ENCODE measurements at places on chromosomes 6 and 20. TPM values are rescaled to one million over a fixed set of nuclear protein-coding genes. Genes with fewer than 3 reads are reported as not detected.

Gene TMEM170B
- polyA plus RNA-seq: 1.0 TPM

Gene SHLD1
- 12.3 TPM for polyA plus RNA-seq

Gene TNFRSF21
- 5.4 TPM for polyA plus RNA-seq

Gene TFAP2A
- polyA plus RNA-seq: not detected

Gene GDAP1L1
- 1.1 TPM for polyA plus RNA-seq

Gene VARS2
- 54.9 TPM for polyA plus RNA-seq

Gene PXT1
- not detected for polyA plus RNA-seq

Gene LCA5
- 0.27 TPM for polyA plus RNA-seq

Gene LY6G6D
- polyA plus RNA-seq: not detected

Gene BPIFB3
- polyA plus RNA-seq: not detected

Gene SMIM8
- 7.2 TPM for polyA plus RNA-seq

Gene C2
- 13.0 TPM for polyA plus RNA-seq
